ENCODE measurements at places on chromosomes 2 and 18.

DNA sequence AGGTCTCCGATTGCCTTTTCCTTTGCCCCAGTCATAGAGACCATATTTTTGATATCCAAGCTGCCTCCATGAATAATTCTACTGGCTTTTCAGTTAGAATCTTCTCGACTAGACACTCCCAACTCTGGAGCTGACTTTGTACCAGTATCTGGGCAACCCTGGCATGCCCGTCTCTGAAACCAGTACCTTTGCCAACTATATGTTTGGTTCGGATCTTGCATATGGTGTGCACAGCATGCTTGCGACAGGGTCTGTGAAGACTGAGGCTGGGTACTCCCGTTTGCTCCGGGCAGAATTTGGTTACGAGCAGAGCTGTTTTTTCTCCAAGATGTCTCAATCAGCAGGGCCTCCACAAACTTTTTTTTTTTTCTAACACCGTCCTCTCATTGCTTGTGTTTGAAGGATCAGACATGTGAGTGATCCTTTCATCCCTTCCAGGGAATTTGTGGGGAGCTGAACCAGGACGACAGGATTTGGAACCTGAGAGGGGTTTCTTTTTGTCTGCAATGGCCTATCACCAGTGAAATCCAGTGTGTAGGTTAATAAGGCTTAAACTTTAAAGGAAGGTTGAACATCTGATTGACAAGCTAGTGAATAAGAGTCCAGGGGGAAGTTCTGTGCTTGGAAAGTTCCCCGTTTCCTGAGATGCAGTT lies 322.3 kb downstream of the MYCN start:
- DNase-seq, result no peak

DNA sequence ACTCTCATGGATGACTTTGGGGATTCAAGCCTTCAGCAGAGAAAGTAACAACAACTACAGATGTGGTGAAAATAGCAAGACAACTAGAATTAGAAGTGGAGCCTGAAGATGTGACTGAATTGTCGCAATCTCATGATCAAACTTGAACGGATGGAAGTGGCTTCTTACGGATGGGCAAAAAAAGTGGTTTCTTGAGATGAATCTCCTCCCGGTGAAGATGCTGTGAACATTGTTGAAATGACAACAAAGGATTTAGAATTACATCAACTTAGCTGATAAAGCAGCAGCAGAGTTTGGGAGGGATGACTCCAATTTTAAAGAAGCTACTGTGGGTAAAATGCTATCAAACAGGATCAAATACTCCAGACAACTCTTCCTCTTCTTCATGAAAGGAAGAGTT lies 43.1 kb downstream of the AAK1 start:
- no peak for DNase-seq

GRCh38 chr2:157696036-157696435 lies 67.4 kb upstream of the ACVR1C start:
- no peak for DNase-seq

- DNase-seq, result no peak
Measured at GRCh38 chr18:4511166-4511565, 56.1 kb upstream of the DLGAP1 start.

- DNase-seq, result no peak
Measured at GRCh38 chr2:9970200-9971044, 18.9 kb downstream of the GRHL1 start.

Data from activated naive CD4-positive, alpha-beta T cell treated with anti-CD3 and anti-CD28 coated beads, Interleukin-2, amount 50 U/mL, for 16 hours (primary cell).